ENCODE measurements at places on chromosomes 2 and 18. TPM values are rescaled to one million over a fixed set of nuclear protein-coding genes. Genes with fewer than 3 reads are reported as not detected.

Gene DYNAP
- polyA plus RNA-seq, result 0.35 TPM

Gene RND3
- polyA plus RNA-seq, result 17.1 TPM

Gene TEKT4
- polyA plus RNA-seq, result not detected

Gene NETO1
- 14.5 TPM for polyA plus RNA-seq

Gene ANKRD23
- polyA plus RNA-seq, result 4.9 TPM

Gene SALL3
- not detected for polyA plus RNA-seq

Gene CIDEA
- not detected for polyA plus RNA-seq

Gene SGPP2
- 0.27 TPM for polyA plus RNA-seq

Gene VAPA
- polyA plus RNA-seq, result 92.5 TPM

Gene EMILIN2
- polyA plus RNA-seq, result 20.3 TPM

Gene SAG
- not detected for polyA plus RNA-seq

Gene SCYGR1
- polyA plus RNA-seq, result not detected

Gene LIMS2
- polyA plus RNA-seq, result 328 TPM

Gene ABCG5
- 0.05 TPM for polyA plus RNA-seq

Gene CDH20
- 0.05 TPM for polyA plus RNA-seq

Gene ANKAR
- 3.5 TPM for polyA plus RNA-seq

Gene DSG1
- not detected for polyA plus RNA-seq

Gene PSME4
- 47.5 TPM for polyA plus RNA-seq

Gene ABCB11
- polyA plus RNA-seq, result 0.03 TPM

Gene EMX1
- polyA plus RNA-seq, result not detected

Data from spleen (tissue), 13 donors.